Stomach (tissue), 19 donors: ENCODE measurements at places on chromosomes 5 and 9. TPM values are rescaled to one million over a fixed set of nuclear protein-coding genes. Genes with fewer than 3 reads are reported as not detected.
A peak's percentile ranks its signal among the peaks of the same experiment; 100 is the strongest.

- peak overlapping the region; percentile 54 for H3K4me3 ChIP-seq
- peaks cover 51% of the 10 kb centered on the region for H3K27me3 ChIP-seq
- H3K36me3 ChIP-seq, result no peaks in the 10 kb centered on the region
- peak; percentile 88 for DNase-seq
- peak overlapping the region; percentile 76 for H3K27ac ChIP-seq
These were observed 49.6 kb upstream of the FOXE1 start for GRCh38 chr9:97803167-97804058.

DNA sequence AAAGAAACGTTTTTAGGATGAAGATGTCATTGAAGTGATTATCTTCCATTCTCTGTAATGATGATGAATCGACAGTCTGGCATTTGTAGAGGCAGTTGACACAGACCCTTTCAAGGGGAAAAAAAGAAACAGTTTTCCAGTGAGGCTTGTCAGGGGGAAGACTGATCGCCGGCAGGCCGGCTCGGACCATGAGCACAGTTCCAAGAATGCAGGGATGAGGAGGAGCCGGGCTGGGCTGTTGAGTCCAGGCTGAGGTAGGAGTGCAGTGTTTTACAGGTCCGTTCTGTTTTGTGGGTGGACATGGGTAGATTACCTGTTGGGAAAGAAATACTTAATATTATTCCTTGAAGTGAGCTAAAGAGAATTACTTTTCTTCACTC lies 194.6 kb downstream of the AOPEP start:
- peak; percentile 77 for DNase-seq
- H3K36me3 ChIP-seq, result no peaks in the 10 kb centered on the region
- H3K4me1 ChIP-seq, result peaks cover 44% of the 10 kb centered on the region
- H3K27ac ChIP-seq, result peak overlapping the region; percentile 76

GRCh38 chr9:121744687-121745395 lies 93.4 kb downstream of the DAB2IP start:
- peak overlapping the region; percentile 94 for H3K27ac ChIP-seq
- DNase-seq, result no peak
- H3K4me1 ChIP-seq, result peaks cover 92% of the 10 kb centered on the region
- H3K36me3 ChIP-seq, result no peaks in the 10 kb centered on the region
- H3K27me3 ChIP-seq, result no peaks in the 10 kb centered on the region

Gene IFNK
- not detected for total RNA-seq

GRCh38 chr5:134406390-134406789 lies 5.3 kb downstream of the CDKN2AIPNL start:
- H3K27me3 ChIP-seq, result no peaks in the 10 kb centered on the region
- H3K36me3 ChIP-seq, result peaks cover 43% of the 10 kb centered on the region
- peaks cover 27% of the 10 kb centered on the region for H3K4me1 ChIP-seq
- no peak overlapping the region for H3K4me3 ChIP-seq
- DNase-seq, result no peak

- peaks cover 40% of the 10 kb centered on the region for H3K4me1 ChIP-seq
- H3K27me3 ChIP-seq, result no peaks in the 10 kb centered on the region
- H3K36me3 ChIP-seq, result no peaks in the 10 kb centered on the region
- DNase-seq, result no peak
- H3K4me3 ChIP-seq, result no peak overlapping the region
- H3K27ac ChIP-seq, result no peak overlapping the region
These were observed 23.6 kb upstream of the TNFAIP8 start for GRCh38 chr5:119332208-119332607.

DNA sequence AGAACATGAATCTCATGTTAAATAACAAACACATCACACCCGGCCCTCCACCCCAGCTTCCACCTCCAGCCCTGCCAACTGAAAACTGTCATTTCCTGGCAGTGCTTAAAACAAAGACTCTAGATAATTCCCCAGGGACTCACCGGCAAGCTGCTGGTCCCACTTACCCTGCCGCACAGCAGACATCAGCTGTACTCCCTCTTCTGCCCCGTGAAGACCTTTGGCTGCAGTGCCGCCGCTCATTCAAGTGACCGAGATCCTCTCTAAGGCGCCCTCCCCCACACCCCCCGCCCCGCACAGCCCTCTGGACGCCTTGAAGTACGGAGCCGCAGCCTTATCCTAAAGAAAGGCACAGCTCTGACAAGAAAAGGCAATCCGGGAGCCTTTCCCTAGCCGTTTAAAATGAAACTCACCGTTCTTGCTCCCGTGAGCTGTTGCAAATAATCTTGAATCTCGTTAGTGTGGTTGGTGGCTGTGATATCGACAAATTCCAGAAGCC lies 434 bp downstream of the GLRX start:
- peak; percentile 60 for DNase-seq
- H3K36me3 ChIP-seq, result no peaks in the 10 kb centered on the region
- peak overlapping the region; percentile 90 for H3K27ac ChIP-seq
- H3K4me1 ChIP-seq, result peaks cover 85% of the 10 kb centered on the region
- H3K27me3 ChIP-seq, result no peaks in the 10 kb centered on the region

Gene NUTM2F
- total RNA-seq, result not detected
